ENCODE measurements at places on chromosomes 4 and X. TPM values are rescaled to one million over a fixed set of nuclear protein-coding genes. Genes with fewer than 3 reads are reported as not detected.
A peak's percentile ranks its signal among the peaks of the same experiment; 100 is the strongest.

DNA sequence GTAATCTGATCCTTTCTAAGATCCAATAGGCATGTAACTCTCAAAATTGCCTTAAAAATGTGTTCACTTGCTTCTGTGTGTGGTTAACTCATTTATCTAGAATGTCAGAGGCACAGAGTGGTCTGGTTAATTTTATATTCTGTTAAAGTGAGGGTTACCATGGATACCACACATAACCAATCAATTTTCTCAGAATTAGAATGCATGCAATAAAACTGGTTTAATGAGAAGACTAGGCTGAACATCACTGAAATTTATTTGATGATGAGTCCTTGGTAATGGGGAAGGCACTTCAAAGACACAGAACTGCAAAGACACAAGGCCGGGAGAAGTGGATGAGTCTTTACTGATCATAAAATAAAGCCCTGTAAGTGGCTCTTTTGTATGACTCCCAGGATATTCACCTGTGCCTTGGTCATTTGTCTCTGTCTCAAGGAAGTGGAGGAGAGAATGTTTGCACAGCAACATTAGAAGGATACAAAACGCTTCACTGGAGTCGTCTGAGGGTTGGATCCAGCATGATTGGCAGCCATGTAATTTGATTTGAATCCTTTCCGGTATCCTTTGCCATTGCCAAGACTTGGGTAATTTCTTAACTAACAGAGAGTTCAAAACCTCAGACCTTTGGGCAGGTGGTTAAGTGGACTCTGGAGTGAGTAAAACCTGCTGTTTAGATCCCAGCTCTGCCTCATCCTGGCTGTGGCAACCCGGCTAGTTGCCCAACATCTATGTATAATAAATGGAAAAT is 94.0 kb upstream of the RBPJ start:
- no peaks in the 10 kb centered on the region for H3K27me3 ChIP-seq
- H3K4me1 ChIP-seq = no peaks in the 10 kb centered on the region
- no peak overlapping the region for H3K4me3 ChIP-seq
- no peak overlapping the region for H3K27ac ChIP-seq

DNA sequence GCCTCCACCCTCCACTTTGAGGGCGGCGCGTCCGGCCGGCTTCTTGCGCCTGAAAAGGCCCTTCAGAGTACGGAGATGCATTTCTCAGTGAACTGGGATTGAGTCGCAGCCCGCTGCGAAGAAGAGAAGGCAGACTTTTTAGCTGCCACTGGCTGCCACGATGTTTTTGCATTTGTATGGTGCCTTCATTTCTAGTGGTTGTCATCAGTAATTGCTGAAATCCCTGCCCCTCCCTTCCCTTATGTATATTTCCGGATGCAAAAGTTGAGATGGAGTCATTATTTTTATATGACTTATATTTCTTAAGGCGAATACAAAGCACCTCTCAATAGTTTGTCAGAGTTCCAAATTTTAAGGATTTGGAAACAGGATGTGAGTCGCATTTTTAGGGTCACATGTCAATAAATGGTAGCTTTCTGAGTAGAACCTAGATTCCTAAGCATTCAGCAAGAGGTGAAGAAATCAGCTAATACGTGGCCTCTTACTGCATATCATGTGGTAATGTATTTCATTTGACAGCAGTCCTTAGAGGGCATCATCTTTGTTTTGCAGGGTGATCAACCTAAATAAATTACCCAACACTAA is 658 bp downstream of the ATP6AP2 start:
- H3K27me3 ChIP-seq = no peaks in the 10 kb centered on the region
- H3K4me1 ChIP-seq = peaks cover 17% of the 10 kb centered on the region
- no peaks in the 10 kb centered on the region for H3K36me3 ChIP-seq
- peak; percentile 31 for DNase-seq

NHSL2 gene
- total RNA-seq = 1.5 TPM

TMSB15C gene
- 4.1 TPM for total RNA-seq

- H3K27me3 ChIP-seq = peaks cover 5% of the 10 kb centered on the region
- no peak for DNase-seq
- no peak overlapping the region for H3K4me3 ChIP-seq
Measured at GRCh38 chrX:15989716-15990115, 133.6 kb upstream of the GRPR start.

GRCh38 chr4:48722509-48723446 is 57.3 kb downstream of the FRYL start:
- H3K27me3 ChIP-seq = no peaks in the 10 kb centered on the region
- H3K36me3 ChIP-seq = peaks cover under 1% of the 10 kb centered on the region
- no peak overlapping the region for H3K27ac ChIP-seq
- H3K4me1 ChIP-seq = peaks cover 14% of the 10 kb centered on the region
- H3K4me3 ChIP-seq = no peak overlapping the region
- DNase-seq = no peak

GRCh38 chr4:177339477-177340374 is 30.1 kb downstream of the NEIL3 start:
- H3K4me1 ChIP-seq = no peaks in the 10 kb centered on the region
- H3K27ac ChIP-seq = no peak overlapping the region
- no peaks in the 10 kb centered on the region for H3K27me3 ChIP-seq
- H3K4me3 ChIP-seq = no peak overlapping the region
- no peak for DNase-seq

Data from CD4-positive, alpha-beta T cell (primary cell).